ENCODE measurements at places on chromosomes 11 and 22. TPM values are rescaled to one million over a fixed set of nuclear protein-coding genes. Genes with fewer than 3 reads are reported as not detected.
A peak's percentile ranks its signal among the peaks of the same experiment; 100 is the strongest.

CD3D gene
- total RNA-seq: 1.6 TPM

SMDT1 gene
- total RNA-seq: 165 TPM

MAPK8IP2 gene
- total RNA-seq: 0.57 TPM

MN1 gene
- 5.3 TPM for total RNA-seq

LRP4 gene
- 21.9 TPM for total RNA-seq

NXPE1 gene
- total RNA-seq: not detected

PGGHG gene
- total RNA-seq: 7.2 TPM

DNA sequence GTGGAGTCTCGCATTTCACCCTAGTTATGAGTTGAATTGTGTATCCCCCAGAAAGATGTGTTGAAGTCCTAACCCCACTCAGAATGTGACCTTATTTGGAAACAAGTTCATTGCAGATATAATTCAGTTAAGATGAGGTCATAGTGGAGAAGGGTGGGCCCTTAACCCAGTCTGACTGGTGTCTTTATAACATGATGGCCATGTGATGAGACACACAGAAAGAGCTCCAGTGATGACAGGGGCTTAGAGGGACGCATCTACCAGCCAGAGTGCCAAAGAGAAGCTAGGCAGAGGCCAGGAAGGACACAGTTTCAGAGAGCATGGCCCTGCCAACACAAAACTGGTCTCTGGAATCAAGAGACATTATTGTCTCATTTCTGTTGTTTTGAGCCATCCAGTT lies 50.3 kb downstream of the LARGE1 start:
- no peak for DNase-seq

DNA sequence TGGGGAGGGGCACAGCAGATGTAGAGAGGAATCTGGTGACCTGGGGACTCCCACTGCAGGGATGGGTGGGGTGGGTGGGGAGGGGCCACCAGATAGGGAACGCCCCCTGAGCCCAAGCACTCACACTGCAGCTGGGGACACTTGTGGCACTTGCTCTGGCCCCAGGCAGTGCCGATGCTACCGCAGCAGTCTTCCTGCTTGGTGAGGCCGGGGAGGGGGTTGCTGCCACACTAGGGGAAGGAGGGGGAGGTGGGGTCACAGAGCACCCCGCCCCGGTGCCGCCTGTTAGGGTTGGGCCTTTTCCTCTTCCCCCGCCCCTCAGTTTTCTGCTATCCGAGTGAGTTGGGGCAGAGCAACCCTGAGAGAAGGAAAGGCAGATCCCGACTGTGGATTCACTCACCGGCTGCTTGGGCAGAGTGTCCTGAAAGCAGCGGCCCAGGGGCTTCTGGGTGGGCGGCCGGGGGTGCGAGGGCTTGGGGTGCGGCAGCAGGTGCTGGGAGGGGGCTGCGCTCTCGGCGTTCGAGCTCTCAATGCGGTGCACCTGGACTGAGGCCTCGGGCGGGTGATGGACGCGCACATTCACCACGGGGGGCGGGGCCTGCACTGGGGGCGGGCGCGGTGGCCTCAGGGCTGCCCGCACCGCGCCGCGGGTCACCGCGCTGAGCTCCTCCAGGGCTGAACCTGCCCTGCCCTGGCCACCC lies 4.7 kb downstream of the LTBP3 start:
- DNase-seq: no peak

- no peak for DNase-seq
Observed at GRCh38 chr22:45562537-45563361, 60.1 kb downstream of the FBLN1 start.

DNA sequence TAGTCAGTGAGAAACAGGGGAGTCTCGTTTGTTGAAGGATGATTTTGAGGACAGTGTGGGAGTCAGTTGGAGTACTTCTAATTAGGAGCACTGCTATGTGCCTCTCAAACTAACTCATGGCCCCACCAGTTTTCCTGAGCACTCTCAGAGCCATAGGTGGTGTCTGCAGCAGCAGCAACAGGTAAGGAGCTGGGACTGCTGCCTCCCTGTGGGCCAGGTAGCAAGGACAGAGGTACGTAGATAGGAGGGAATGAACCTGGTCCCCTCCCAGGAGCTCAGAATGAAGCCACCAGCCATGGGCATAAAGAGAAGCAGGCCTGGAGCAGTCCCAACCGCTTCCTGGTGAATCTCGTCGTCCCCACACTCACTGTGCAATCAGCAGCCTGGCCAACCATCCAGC lies 183.4 kb downstream of the BUD13 start:
- DNase-seq: no peak

DNA sequence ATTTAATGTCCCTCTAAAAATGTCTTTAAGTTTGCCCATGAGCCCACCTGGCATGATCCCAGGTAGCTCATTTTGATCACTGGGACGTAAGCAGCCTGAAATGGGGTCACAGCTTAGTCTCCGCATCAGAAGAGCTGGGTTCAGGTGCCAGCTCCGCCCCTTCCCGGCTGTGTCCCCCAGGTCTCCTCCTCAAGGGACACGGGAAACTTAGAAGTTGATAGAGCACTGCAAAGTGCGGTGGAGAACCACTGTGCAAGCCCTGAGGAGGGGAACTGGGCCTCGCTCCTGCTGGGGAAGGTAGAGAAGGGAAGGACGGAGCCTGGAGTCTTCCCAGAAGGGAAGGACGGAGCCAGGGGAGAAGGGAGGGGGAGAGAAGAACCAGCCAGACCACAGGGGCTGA lies 7.7 kb downstream of the TOM1 start:
- no peak for DNase-seq

GRCh38 chr11:131668500-131669400 lies 298.3 kb downstream of the NTM start:
- peak; percentile 48 for DNase-seq

GRCh38 chr11:1074244-1075221 lies at the start of gene MUC2:
MUC2 (plus strand) TSS chr11:1074874.
- peak; percentile 18 for DNase-seq

GRCh38 chr11:130386056-130386455 lies 42.4 kb downstream of the ADAMTS8 start:
- no peak for DNase-seq

GRCh38 chr22:43528601-43529360 lies 117.0 kb downstream of the MPPED1 start:
- no peak for DNase-seq

GRCh38 chr11:44780940-44781631 lies 54.3 kb downstream of the TSPAN18 start:
- peak; percentile 74 for DNase-seq

DNA sequence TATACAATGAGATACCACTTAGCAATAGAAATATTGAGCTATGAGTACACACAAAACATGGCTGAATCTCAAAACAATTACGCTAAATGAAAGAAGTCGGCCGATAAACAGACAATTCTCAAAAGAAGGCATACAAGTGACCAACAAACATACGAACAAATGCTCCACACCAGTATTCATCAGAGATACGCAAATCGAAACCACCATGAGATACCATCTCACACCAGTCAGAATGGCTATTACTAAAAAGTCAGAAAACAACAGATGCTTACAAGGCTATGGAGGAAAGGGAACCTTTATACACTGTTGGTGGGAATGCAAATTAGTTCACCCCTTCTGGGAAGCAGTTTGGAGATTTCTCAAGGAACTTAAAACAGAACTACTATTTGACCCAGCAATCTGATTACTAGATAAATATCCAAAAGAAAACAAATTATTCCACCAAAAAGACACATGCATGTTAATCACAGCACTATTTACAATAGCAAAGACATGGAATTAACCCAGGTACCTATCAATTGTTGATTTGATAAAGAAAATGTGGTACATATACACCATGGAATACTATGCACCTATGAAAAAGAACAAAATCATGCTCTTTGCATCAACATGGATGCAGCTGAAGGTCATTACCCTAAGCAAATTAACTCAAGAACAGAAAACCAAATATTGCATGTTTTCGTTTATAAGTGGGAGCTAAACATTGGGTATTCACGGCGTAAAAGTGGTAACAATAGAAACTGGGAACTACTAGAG lies 90.9 kb upstream of the GRAMD1B start:
- no peak for DNase-seq

DNA sequence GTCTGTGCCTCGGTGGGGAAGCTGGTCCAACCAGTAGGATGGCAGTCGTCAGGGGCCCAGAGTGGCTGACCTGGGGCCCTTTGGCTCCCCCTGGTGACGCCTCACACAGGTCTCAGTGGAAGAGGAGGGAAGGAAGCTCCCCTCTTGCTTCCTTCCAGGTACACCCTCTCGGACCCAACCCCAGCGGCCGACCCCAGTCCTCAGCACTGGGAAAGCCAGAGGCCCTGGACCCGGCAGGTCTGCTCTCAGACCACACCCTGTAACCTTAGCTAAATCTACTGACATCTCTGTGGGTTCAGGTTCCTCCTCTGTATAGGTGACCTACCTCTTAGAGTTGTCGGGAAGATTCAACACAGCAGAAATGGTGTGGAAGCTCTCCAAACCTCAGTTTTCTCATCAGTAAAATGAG lies 3.4 kb upstream of the SCUBE1 start:
- DNase-seq: peak; percentile 82

GRCh38 chr11:24708616-24709015 lies 211.8 kb downstream of the LUZP2 start:
- DNase-seq: no peak

DNA sequence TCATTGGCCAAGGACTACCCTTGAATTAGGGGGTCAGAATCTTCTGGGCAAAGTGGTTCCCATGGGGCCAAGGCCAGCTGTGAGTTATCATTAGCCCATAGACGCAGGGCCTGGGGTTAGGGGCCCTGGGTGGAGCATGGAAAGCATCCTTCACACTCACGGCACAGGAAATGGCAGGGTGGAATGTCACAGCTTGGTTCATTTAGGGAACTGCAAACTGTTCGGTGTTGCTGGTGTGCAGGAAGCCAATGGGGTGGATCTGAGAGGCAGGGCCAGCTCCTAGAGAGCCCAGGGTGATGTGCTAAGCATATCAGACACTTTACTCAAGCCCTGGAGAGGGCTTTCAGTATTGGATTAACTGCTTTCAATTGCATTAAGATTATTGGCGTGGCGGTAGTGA lies 42.9 kb downstream of the TECTA start:
- DNase-seq: no peak

DNA sequence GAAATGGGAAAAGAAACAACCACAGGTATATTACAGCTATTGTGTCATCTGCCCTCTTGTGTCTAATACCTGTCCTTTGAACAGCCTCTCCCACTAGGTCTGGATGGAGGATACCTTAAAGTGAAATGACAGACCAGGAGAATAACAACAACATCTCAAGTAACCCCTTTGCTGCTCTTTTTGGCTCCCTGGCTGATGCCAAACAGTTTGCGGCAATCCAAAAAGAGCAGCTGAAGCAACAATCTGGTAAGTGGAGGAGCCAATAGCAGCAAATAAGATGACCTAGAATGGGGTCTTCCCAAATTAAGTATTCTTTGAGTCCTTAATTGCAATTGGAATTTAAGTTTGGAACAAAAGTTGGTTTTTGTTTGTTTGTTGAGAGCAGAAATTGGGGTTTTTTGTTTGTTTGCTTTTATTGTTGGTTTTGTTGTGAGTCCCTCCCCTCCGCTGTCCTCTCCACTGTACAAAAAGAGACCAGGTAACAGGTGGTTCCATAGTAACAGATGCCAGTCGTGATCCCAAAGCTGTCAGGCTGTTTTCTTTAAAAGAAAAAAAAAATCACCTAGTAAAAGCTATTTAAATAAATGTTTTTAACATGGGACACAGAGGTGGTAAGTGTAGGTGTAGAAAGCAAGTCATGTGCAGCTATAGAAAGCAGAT lies 5.7 kb downstream of the UBE4A start:
- no peak for DNase-seq

DNA sequence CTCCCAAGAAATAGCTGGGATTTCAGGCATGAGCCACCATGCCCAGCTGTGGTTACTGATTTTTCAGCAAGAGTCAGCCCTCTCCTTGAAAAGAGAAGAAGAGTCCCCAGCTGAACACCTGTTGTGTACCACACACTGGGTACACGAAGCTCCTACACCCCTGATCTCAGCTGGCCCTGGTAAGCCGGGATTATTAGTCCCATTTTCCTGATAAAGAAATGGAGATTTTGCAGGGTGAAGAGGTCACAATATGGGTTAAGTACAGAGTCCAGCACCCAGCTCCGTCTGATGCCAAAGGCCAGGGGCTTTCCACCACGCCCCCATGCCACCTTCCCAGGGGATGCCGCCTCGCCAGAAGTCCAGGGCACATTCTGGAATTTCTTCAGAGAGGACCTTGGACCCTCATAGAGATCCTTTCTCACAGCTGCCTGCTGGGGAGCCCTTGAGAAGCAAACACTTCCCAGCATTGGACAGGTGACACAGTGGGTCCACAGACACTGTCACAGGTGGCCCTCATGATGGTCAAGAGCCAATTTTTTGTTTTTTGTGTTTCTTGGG lies 19.8 kb upstream of the HMOX1 start:
- no peak for DNase-seq

DNA sequence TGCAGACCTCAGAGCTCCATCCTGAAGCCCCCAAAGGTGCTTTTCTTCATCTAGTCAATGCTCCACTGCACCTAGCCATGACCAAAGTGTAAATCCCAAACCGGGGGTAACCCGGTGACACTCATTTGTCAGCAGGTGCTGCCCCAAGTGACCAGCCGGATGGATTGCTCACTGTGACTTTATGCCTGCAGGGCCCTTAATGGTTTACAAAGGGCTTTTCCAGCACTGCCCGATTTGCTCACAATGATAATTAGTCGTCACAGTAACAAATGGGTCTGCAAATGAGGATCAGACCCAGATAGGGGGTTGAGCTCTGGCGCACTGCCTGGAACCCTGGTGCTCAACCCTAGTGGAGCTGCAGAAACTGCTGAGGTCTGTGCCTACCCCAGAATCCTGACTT lies 45.7 kb upstream of the CD5 start:
- DNase-seq: no peak
